ENCODE measurements at places on chromosomes 2 and 18. TPM values are rescaled to one million over a fixed set of nuclear protein-coding genes. Genes with fewer than 3 reads are reported as not detected.

- no peak for DNase-seq
Observed at GRCh38 chr2:38442643-38443541, 65.8 kb upstream of the ATL2 start.

Gene CYTIP
- 5.1 TPM for total RNA-seq

DNA sequence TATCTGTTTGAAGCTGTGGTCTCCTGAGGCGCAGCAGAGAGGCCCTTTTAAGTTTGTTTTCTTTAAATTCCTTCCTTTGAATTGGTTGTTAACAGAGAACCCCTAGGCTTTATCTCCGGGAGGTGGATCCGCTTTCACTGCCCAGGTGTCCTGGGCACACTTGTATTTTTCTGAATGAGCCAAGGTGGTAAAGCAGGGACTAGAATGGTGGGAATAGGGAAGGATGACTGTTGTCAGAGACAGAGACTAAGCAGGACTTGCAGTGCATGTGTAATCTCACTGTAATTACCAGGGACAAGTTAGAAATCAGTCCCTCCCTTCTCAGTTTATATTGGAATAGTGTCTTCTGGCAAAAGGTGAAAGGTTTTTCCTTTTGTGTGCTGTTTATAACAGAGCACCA is 72.8 kb downstream of the PHLPP1 start:
- no peak for DNase-seq

- DNase-seq: no peak
Observed at GRCh38 chr2:152676461-152676860, 40.8 kb downstream of the PRPF40A start.

DNA sequence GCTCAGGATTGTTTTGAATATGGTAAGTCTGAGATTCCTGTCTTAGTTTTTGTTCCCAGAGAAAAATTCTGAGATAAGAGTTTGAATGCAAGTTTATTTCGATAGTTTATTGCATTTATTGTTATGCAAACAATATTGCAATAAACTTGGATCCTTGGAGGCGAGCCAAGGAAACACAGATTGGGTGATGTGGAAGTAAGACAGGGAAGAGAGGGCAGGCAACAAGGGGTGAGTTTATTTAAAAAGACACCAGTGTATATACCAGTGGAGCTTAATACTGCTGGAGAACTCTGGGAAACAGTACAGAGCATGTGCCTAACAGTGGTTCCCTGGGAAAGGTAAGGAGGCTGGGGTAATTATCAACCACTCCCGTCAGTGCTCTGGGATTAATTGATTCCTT is 87.5 kb upstream of the NEDD4L start:
- peak; percentile 81 for DNase-seq

Gene FBXO48
- 1.5 TPM for total RNA-seq

- DNase-seq: no peak
Observed at GRCh38 chr2:16774091-16774490, 108.5 kb upstream of the CYRIA start.

- no peak for DNase-seq
Observed at GRCh38 chr2:88563129-88563528, 64.1 kb downstream of the EIF2AK3 start.

GRCh38 chr2:17940091-17940630 is 61.7 kb downstream of the KCNS3 start:
- DNase-seq: no peak

DNA sequence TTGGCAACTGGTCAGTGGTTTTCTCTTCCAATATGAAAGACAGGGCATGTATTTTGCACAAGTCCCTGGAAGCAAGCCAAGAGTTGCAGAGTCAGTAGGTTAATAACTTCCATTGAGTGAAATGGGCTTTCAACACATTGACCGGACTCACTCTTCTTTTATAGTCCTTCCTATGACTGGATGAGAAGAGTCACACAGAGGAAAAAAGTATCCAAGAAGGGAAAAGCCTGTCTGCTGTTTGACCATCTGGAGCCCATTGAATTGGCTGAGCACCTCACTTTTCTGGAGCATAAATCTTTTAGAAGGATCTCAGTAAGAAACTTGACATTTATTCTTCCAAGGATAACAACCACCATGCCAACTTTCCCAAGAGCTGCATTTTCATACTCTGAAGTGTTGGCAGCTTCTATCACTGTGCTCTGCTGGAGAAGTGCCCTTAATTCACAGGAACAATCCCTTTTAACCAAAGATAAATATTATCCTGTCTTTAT is 45.4 kb downstream of the RASGRP3 start:
- DNase-seq: no peak

GRCh38 chr18:50970006-50970405 is 2.2 kb downstream of the ELAC1 start:
- DNase-seq: peak; percentile 61

DNA sequence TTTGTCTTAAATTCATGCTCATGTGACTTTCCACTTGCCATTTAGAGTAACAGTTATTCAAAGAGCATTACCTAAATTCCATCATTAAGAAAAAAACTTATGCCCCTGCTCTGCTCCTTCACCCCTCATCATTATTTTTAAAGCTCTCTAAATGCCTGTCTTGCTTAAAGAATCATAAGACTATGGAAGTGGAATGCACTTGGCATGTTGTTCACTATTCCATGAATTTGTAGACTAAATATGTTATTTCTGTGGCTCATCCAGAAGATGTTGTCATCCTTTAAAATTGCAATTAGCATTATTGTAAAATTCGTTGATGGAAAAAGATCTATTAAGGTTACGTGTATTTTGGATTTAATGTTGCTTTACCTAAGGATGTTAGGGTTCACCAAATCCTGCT is 61.8 kb downstream of the FMNL2 start:
- no peak for DNase-seq

DNA sequence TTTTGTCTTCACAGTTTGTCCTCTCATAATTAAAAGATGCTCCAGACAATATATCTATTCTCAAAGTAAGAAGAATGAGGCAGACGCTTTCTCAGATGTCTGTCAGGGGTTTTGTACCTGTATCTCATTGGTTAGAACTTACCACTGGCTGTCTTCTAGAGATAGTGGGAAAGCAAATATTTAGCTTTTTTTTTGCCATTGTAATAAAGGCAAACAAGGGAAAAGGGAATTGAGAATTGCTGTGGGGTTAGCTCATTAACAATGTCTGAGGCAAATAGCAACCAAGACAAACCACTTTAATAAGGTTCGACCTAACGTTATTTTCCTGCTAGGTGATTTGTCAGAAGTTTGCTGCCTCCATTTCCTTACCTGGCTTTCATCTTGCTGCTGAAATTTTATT is 30.0 kb downstream of the ZNF638 start:
- DNase-seq: no peak

DNA sequence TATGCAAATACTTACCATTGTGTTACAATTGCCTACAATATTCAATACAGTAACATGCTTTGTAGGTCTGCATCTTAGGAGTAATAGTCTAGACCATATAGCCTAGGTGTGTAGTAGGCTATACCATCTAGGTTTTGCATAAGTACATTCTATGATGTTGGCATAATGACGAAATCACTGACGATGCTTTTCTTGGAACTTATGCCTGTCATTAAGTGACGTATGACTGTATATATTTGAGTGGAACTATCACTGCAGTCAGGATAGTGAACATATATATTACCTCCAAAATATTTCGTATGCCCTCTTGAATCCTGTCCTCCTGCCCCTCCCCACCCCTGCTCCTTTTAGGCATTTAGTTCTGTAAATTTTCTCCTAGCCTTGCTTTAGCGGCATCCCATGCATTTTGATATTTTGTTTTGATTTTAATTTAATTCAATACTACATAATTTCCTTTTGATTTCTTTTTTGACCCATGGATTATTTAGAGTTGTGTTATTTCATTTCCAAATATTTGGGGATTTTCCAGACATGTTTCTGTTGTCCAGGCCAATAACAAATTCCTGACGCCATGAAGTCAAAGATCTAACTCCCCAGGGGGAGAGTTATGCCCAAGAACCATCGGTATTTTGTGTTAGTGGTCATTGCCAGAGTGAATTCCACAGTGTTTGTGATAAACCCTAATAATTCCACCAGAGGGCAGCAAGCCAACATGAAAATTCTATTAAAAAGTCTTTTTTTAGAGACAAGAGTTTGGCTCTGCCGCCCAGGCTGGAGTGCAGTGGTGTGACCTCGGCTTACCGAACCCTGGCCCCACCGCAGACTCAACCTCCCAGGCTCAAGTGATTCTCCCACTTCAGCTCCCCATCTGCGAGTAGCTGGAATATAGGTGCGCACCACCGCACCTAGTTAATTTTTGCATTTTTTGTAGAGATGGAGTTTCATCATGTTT is 24.2 kb upstream of the CASP8 start:
- DNase-seq: peak; percentile 36

Gene ANKRD23
- 3.7 TPM for total RNA-seq

Gene LYPD6
- total RNA-seq: 3.5 TPM

- no peak for DNase-seq
Observed at GRCh38 chr2:136225950-136226835, 108.2 kb upstream of the CXCR4 start.

Gene EPB41L3
- total RNA-seq: 87.7 TPM

Gene ZDBF2
- 5.1 TPM for total RNA-seq

Gene CDK15
- 0.24 TPM for total RNA-seq

GRCh38 chr2:195636890-195637289 is 20.1 kb upstream of the SLC39A10 start:
- no peak for DNase-seq

DNA sequence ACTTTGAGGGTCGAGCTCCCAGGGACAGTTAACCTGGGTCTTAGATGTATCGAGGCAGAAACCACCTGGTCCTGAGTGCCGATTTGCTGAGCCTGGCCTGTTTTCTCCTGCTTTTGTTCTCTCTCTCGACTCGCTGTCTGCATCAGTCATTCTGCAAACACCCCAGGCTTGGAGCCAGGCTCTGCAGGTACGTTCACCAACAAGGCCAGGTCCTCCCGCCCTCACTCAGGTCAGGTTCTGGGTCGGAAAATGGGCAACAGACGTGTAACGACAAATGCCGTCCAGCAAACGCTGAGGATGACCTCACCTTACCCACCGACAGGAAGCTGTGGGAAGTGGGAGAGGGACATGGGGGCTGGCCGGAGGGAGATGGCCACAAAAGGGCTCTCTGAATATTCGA is 57.7 kb upstream of the PXDN start:
- DNase-seq: no peak

Gene VAPA
- total RNA-seq: 242 TPM

Gene HRH4
- 0.12 TPM for total RNA-seq

DNA sequence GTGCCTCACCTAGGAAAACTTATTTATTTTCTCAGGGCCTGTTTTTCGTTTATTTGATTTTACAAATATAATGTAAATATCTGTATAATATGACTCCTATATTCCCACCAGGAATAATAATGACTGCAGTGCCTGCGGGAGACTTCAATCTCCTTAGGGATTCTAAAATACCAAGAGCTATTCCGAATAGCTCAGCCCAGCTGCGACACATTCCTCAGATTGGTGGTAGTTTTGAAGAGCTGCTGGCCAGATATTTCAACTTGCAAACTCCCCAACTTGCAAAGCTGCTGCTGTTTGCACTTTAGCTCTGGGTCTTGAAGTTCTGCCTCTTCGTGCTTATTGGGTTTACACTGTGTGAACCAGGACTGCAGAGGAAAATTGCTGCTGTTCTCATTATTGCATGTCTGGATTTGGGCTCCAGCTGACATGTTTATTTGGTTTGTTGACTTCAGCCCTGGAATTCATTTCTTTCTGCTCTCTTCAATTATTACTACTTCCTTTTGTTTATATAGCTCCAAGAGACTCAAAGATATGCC is 480.2 kb upstream of the CHST9 start:
- DNase-seq: no peak

Gene GPR75
- 1.2 TPM for total RNA-seq

Gene GPR148
- not detected for total RNA-seq

DNA sequence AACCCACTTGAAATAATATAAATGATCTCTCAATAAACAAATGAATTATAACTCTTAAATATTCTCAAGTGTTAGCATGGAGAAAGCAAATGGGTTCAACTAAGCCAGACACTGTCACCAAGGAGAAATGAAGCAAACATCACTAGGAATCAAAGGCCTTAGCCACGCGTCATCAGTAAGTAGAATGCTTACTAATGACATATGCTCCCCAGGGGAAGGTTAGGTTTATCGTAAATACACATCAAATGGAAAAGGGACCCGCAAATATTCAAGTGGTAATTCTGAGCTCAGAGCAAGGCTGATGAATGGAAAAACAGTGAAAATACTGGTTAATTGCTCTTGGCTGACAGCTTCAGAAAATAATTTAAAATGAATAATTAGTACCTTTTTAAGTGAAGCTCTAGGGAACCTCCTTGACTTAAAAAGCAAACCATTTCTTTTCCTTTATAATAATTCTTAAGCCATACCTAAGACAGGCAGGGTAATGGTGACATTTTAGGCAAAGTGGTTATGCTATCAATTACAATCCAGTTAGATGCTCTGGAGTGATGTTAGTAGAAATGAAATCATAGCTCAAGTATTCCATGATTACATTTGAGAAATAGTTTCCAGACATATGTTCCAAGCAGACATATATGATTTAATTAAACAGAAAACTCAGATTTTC is 101.5 kb downstream of the ALPK2 start:
- DNase-seq: no peak

DNA sequence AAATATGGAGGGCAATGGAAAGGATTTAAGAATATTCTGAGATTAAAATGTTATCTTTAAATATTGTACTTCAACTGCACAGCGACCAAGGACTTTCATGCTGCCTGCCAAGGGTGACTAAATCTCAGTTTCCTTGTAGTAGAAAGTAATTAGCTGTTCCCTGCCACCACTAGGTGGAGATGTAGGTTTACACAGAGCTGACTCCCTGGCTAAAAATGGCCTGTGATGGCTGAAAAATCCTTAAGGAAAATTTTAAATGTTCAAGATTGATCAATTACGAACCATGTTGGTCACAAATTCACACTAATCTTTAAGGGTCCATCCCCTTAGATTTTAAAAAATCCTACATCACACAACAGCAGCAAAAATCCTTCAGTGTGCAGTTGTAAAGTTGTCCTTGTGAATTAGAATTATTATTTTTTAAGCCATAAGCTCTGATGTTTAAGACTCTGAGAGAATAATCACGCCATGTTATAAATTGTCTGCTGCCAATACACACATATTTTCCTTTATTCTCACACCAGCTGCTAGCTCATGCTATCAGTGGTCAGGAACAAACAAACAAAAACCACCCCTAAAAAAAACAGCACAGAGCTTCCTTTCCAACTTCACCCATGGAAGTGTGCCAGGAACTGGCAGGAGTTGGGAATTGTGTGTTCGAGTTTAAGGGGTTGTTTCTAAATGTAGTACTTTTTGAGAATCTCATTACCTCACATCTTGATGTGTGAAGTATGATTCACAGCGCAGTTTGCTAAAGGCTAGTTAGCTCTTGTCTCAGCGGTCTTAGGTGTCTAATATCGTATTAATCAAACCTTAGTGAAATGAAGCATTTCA is 399.8 kb downstream of the TMEM182 start:
- DNase-seq: no peak

DNA sequence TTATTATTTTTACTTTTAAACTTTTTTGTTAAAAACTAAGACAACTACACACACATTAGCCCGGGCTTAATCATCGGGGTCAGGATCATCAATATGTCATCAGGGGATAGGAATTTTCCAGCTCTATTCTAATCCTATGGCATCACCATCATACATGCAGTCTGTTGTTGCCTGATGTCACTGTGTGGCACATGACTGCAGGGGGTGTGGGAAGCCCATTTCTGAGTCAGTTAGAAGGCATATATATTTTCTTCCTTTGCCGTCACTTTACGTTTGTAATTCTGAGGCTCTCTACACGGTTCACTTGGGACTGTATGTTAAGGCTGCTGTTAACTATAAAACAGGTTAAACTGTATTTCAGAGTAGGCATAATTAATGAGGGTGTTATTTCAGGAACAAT is 144.4 kb upstream of the ITGA6 start:
- DNase-seq: no peak

GRCh38 chr2:139156730-139157129 is 376.5 kb upstream of the NXPH2 start:
- DNase-seq: no peak

Gene OR6B2
- total RNA-seq: not detected

Data from left colon (tissue), 2 donors.